ENCODE measurements at places on chromosomes 6 and 20.

DNA sequence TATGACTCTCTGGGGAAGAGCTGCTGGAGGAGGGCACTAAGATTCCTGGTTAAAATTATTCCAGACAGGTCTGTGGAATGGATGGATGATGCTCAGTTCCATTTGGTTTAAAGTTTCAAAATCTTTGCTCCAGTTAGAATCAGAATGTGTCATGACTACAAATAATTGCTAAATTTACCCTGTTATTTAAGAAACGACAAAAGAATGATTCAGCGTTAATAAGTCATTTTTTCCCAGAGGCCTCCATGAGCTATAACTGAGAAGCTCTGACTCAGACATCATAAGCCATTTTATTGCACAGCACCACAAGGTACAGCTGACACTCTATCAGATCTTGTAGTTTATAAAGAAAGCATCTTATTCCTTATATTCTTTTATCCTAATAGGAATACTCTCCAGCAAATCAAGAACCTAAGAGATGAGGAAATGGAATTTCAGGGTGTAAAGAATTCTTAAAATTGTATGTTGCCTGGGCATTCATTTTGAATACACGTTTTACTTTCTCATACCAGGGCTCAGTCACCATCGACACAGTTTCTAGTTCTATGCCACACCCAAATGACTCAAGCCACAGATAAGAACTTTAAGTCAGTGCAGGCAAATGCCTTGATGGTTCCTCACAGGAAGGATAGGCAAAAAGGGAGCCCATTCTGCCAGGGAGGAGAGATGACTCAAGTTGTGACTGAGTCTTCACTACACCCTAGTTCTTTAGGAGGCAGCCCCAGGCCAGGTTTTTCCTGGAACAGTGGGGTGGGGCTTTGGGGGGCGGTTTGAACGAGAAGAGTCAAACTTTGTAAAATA, 636.0 kb downstream of the MMUT start:
- no peak for DNase-seq

DNA sequence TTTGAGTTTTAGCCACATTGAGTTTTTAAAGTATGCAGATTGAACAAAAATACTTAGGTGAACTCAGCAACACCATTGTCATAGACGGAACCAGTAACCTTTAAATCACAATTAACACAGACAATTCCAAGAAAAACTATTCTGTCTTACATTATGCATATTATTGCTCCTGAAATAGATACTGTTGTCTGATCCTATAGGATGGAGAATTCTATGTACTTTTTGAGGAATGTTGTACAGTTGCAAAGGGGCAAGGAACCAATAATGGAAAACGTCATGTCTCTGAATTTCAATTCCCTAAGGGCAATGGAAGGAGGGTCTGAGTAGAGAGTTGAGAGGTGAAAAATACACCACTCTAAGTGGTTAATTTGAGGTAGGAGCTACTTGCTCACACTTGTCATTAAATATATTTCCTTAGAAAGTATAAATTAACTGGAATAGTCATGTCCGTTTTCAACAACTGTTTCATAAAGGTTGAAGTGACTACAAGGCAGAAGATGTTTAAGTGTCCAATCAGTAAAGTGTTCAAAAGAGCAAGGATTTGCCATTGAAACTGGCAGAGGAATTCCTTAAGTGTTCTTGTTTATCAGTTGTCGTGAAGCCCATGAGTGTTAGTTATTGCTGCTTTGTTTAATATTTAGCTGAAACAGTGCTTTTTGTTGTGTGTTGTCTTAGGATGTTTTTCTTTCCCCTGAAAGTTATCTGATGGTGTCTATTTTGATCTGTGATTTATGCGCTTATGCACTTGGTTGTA, 1.3 kb downstream of the NKAIN2 start:
- DNase-seq: no peak

DNA sequence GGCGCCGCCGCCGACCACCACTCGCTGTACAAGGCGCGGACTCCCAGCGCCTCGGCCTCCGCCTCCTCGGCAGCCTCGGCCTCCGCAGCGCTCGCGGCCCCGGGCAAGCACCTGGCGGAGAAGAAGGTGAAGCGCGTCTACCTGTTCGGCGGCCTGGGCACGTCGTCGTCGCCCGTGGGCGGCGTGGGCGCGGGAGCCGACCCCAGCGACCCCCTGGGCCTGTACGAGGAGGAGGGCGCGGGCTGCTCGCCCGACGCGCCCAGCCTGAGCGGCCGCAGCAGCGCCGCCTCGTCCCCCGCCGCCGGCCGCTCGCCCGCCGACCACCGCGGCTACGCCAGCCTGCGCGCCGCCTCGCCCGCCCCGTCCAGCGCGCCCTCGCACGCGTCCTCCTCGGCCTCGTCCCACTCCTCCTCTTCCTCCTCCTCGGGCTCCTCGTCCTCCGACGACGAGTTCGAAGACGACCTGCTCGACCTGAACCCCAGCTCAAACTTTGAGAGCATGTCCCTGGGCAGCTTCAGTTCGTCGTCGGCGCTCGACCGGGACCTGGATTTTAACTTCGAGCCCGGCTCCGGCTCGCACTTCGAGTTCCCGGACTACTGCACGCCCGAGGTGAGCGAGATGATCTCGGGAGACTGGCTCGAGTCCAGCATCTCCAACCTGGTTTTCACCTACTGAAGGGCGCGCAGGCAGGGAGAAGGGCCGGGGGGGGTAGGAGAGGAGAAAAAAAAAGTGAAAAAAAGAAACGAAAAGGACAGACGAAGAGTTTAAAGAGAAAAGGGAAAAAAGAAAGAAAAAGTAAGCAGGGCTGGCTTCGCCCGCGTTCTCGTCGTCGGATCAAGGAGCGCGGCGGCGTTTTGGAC, 2.0 kb downstream of the SOX4 start:
- no peak for DNase-seq

GRCh38 chr20:50831622-50832021, 36.8 kb downstream of the BCAS4 start:
- no peak for DNase-seq

Data from effector memory CD8-positive, alpha-beta T cell (primary cell).